ENCODE measurements at places on chromosomes 4 and X. TPM values are rescaled to one million over a fixed set of nuclear protein-coding genes. Genes with fewer than 3 reads are reported as not detected.

- no peak for DNase-seq
Observed at GRCh38 chr4:127149086-127149485, 483.7 kb upstream of the INTU start.

CORIN gene
- total RNA-seq = not detected

DNA sequence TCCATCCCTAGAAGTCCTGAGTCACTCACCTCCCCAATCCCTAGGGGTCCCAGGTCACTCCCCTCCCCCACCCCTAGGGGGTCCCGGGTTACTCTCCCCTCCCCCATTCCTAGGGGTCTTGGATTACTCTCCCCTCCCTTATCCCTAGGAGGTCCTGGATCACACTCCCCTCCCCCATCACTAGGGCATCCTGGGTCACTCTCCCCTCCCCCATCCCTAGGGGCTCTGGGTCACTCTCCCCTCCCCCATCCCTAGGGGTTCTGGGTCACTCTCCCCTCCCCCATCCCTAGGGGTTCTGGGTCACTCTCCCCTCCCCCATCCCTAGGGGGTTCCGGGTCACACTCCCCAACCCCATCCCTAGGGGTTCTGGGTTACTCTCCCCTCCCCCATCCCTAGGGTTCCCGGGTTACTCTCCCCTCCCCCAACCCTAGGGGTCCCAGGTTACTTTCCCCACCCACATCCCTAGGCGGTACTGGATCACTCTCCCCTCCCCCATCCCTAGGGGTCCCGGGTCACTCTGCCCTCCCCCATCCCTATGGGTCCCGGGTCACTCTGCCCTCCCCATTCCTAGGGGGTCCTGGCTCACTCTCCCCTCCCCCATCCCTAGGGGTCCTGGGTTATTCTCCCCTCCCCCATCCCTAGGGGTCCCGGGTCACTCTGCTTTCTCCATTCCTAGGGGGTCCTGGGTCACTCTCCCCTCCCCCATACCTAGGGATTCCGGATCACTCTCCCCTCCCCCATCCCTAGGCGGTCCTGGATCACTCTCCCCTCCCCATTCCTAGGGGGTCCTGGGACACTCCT lies 2.1 kb downstream of the ASMTL start:
- DNase-seq = no peak

- DNase-seq = peak; percentile 66
Observed at GRCh38 chr4:29051381-29051965, 1668.7 kb upstream of the PCDH7 start.

COX7B2 gene
- not detected for total RNA-seq

GRCh38 chrX:22527302-22527701 lies 254.6 kb downstream of the CBLL2 start:
- no peak for DNase-seq

DNA sequence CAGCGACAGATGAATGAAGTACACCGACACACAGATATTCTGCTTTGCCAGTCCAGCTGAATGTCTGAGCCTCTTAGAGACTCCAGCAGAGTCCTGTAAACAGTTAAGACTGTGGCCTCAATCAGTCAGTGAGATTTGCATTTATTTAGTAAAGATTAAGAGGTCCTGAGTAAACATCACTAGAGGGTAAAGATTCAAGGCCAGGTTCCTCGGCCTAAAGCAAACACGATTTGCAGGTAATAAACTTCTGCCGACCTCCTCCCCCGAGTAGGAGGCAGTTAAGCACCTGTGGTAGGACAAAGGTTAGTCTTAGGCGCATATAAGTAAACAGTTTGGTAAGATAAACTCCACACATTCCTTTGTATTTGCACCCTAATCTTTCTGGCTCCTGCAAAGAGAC lies 99.6 kb downstream of the CFAP47 start:
- DNase-seq = no peak

GRCh38 chr4:38600575-38600974 lies 63.4 kb upstream of the KLF3 start:
- no peak for DNase-seq

- DNase-seq = no peak
Observed at GRCh38 chr4:5712931-5713330, 1.9 kb downstream of the EVC start.

GRCh38 chrX:98207947-98208346 lies 1324.2 kb downstream of the RPA4 start:
- peak; percentile 54 for DNase-seq

VEGFD gene
- 0.46 TPM for total RNA-seq
